ENCODE measurements at places on chromosomes 2 and 18. TPM values are rescaled to one million over a fixed set of nuclear protein-coding genes. Genes with fewer than 3 reads are reported as not detected.

DNA sequence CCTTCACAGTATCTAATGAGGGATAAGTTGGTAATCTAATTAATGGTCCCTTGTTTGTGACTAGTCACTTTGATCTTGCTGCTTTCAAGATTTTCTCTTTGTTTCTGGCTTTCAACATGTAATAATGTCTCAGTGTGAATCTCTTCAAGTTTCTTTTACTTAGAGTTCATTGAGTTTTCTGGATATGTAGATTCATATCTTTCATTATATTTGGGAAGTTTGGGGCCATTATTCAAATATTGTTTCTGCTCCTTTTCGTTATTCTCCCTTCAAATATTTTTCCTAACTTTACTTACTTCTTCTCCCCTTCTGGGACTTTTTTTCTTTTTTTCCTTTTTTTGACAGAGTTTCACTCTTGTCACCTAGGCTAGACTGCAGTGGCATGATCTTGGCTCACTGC is 21.1 kb upstream of the NAPG start:
- H3K27ac ChIP-seq = no peak overlapping the region
- peaks cover 2% of the 10 kb centered on the region for H3K27me3 ChIP-seq
- H3K4me1 ChIP-seq = no peaks in the 10 kb centered on the region
- H3K36me3 ChIP-seq = peaks cover 20% of the 10 kb centered on the region
- DNase-seq = no peak
- H3K4me3 ChIP-seq = no peak overlapping the region

DNA sequence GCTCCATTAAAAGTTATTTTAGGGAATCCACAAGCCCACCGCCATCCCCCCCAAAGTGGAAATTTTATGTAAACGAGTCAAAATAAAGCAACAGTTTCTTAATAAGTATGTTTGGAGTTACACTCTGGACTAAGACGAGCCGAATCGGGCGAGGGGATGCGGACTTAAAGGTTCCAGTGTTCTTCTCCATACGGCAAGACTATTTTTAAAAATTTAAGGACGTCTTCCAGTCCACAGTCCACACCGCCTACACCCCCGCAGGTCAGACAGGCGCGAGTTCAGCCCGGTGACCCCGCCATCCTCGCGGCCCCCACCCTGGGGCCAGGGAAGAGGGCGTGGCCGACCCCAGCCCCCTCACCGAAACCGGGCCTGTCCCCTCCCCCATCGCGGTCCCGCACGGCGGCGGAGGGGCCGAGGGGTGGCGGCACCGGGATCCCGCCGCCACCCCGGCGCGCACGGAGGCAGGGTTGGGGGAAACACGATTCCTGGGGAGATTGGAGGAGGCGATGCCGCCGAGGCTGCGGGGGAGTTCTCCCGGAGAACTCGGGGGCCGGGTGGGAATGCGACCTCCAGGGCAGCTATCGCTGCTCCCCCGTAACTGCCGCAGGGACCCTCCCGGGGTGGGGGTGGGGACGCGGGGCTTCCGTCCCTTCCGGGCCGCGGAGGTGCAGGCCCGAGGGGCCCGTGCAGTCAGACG is 24.5 kb upstream of the SMAD7 start:
- no peak for DNase-seq
- peaks cover 23% of the 10 kb centered on the region for H3K27me3 ChIP-seq
- peak overlapping the region; percentile 80 for H3K4me3 ChIP-seq
- H3K4me1 ChIP-seq = peaks cover 6% of the 10 kb centered on the region
- no peak overlapping the region for H3K27ac ChIP-seq

DNA sequence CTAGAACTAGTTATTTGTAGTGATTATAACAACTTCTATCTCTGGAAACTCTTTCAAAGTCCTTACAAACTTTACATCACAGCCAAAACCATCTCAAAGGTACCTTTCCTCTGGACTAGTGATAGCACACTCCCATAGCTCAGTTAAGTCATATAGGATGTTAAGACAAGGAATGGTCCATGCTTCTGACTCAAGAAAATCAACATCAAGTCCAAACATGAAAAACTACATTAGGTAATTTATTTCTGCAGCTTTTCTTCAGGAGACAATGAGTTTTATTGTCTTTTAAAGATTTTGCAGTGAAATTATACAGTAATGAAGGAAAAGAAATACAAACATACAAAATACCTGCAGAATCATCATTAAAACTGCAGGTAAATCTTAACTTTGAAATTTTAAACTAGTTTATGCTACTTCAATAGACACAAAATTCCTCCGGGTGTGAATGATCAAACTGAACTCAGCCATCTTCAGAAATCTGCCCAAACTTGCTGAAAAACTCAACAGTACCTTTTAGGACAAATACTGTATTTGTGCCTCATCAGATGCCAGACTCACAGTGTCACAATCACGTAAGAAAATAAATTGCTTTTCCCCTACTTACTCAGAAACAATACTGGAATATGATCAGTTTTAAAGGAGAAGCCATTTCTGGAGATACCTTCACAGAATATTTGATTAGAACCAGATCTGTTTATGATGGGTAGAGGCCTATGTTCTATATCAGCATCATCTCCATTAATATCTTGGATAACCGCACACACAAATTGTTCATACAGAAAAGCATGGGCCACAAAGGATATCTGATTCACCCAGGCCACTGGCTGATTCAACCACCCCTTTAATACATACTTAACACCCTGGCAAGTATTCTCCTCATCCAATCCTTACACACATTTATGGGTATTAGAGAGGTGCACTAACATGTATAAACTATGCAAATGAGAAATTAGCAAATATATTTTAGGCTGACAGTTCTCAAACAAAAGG is 2.6 kb downstream of the TMEM131 start:
- no peak overlapping the region for H3K27ac ChIP-seq
- no peak for DNase-seq
- peaks cover 4% of the 10 kb centered on the region for H3K27me3 ChIP-seq
- peak overlapping the region; percentile 97 for H3K4me3 ChIP-seq

DNA sequence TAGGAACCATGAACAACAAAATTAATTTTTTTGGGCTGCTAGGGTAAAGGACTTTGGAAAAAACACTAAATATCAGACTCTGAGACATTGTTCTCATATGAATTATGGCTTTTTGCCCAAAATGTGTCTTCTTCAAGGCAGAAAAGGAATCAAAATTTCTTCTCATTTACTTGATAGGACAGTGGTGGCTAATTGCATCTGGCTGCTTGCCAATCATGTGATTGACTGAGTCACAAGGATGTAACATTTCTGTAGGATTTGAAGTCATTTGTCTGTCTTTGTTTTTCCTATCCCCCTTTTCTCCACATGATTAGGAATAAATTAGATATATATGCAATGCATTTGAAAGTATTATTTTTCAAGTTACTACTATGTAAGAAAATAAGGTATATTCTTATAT is 130.2 kb downstream of the SLC4A10 start:
- no peak overlapping the region for H3K27ac ChIP-seq
- H3K4me3 ChIP-seq = no peak overlapping the region
- H3K36me3 ChIP-seq = no peaks in the 10 kb centered on the region
- no peaks in the 10 kb centered on the region for H3K27me3 ChIP-seq
- no peaks in the 10 kb centered on the region for H3K4me1 ChIP-seq

AKAIN1 gene
- 14.1 TPM for total RNA-seq

KCNJ3 gene
- 3.6 TPM for total RNA-seq

DSG4 gene
- total RNA-seq = not detected
